ENCODE measurements at places on chromosomes 4 and X.

GRCh38 chr4:41746440-41747229 is 1.9 kb downstream of the PHOX2B start:
- no peak for DNase-seq

DNA sequence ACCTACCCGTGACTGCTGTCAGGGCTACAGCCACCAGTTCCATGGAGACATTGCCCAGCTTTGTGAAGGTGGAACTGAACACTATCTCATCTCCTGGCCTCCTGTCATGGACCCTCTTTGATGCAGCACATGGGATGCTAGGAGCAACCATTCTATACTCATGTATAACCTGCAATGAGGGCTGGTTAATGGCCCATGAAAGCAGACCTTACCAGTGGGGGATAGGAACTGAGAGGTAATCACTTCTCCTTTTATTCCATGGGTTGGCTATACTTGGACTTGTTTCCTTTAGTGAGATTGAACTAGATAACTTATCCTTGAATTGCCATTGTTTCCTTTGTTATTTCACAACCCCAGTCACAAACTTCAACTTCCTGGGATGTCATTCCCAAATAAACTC is 310.6 kb downstream of the BMPR1B start:
- DNase-seq, result no peak

DNA sequence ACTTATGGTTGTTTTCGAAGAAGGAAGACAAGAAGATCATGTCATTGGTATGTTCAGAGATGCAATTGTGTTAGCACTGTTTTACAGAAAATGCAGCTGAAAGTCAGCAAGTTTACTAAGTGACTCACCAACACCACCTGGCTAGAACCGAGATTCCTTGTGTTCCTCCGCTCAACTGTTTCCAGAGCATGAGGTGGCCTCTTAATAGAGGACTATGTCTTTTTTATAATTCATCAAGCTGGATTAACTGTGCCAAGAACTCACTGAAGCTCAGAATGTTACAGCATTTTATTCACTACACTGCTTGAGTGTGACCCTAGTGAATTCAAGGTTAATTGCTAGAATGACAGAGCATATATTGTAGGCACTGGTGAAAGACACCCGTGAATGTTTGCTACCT is 1573.5 kb upstream of the TENM3 start:
- DNase-seq, result no peak

- DNase-seq, result no peak
Measured at GRCh38 chrX:103782640-103783039, 6.0 kb downstream of the PLP1 start.

DNA sequence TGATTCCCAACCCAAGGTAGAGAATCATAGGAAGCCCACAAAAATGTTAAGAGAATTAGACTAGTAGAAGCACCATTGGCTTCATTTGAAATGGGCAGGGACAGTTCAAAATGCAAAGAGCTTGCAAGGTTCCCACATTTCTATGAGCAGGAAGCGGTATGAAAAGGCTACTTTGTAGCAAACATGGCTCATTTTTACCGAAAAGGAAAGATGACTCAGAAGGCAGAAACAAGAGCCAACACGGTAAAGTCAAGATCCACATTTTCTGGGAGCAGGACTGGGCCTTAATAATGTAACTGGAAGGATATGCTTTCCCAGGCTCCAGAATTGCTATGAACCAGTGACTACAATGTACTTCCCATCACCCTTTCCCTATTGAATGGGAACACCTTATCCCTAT is 89.5 kb downstream of the GLRA3 start:
- no peak for DNase-seq

- DNase-seq, result no peak
Measured at GRCh38 chrX:110924871-110925270, 129.3 kb upstream of the CHRDL1 start.

DNA sequence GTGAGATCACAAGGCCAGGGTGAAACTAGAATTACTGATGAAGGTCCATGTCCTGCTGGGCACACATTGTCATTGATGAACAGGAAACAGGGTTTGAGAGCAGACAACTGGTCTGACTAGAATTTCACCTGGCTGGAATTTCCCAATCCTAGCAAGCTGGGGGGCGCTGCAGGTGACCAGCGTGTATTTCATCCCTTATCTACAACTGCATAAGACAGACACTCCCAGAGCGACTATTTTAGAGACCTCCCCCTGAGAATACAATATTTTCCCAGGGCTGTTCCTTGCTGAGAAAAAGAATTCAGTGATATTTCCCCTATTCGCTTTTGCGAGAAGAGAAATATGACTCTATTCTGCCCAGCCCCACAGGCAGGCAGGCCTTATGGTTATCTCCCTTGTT is 432.6 kb upstream of the GALNT7 start:
- DNase-seq, result no peak

- no peak for DNase-seq
Measured at GRCh38 chr4:121397941-121398601, 17.3 kb upstream of the QRFPR start.

DNA sequence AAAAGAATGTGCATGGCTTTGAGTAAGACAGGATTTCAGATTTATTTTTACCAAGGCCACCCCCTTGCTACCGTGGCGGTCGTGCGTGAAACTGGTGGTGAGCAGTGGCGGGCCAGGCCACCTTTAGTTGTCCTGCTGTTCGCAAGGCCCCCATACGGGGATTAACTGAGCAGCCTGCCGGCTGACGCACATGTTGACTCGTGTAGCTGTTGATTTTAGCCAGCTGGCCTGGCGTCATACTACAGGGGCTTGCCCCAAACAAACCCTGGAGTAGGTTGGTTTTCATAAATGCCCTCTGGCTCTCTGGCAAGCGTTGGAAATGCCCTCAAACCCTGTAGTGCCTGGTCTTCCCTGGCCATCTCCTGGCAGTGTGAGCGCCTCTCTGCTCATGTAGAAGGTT is 28.4 kb downstream of the WFS1 start:
- no peak for DNase-seq

- no peak for DNase-seq
Measured at GRCh38 chrX:100931925-100932285, 3.2 kb upstream of the XKRX start.

DNA sequence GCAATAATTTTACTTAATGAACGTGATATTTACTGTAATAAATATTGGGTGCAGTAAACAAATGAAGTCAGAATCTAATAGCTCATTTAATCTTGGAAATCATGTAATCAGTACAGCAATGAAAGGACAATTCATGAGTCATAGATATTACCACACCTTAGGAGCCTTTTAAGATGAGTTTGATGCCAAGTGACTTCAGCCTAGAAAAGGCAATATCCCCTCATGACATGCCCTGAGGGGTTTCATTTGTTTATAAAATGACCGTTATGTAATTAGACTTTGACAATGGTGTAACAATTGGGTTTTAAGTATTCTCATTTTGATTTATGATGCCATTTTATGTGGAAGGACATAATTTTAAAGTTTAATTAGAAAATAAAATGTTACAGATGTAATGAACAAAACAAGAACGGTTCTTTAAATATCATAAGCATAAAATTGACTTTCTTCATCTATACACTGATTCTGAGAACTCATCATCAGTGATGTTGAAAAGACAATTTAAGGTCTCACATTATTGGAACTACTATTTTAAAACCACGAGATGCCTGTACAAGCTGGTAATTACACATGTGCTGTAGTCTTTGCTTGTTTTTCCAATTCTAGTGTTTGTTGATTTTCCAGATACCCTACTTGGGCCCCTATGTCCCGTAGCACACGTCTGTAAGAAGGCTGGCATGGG is 5.0 kb downstream of the FGF2 start:
- DNase-seq, result no peak

- no peak for DNase-seq
Measured at GRCh38 chr4:175309041-175309440, 390.9 kb downstream of the ADAM29 start.

- no peak for DNase-seq
Measured at GRCh38 chrX:30835373-30835772, 53.7 kb downstream of the TAB3 start.

GRCh38 chr4:91298156-91298700 is 1005.5 kb upstream of the GRID2 start:
- DNase-seq, result no peak

- no peak for DNase-seq
Measured at GRCh38 chrX:71606536-71607216, 11.6 kb downstream of the CXCR3 start.

GRCh38 chr4:53855581-53856250 is 208.7 kb downstream of the CHIC2 start:
- no peak for DNase-seq

DNA sequence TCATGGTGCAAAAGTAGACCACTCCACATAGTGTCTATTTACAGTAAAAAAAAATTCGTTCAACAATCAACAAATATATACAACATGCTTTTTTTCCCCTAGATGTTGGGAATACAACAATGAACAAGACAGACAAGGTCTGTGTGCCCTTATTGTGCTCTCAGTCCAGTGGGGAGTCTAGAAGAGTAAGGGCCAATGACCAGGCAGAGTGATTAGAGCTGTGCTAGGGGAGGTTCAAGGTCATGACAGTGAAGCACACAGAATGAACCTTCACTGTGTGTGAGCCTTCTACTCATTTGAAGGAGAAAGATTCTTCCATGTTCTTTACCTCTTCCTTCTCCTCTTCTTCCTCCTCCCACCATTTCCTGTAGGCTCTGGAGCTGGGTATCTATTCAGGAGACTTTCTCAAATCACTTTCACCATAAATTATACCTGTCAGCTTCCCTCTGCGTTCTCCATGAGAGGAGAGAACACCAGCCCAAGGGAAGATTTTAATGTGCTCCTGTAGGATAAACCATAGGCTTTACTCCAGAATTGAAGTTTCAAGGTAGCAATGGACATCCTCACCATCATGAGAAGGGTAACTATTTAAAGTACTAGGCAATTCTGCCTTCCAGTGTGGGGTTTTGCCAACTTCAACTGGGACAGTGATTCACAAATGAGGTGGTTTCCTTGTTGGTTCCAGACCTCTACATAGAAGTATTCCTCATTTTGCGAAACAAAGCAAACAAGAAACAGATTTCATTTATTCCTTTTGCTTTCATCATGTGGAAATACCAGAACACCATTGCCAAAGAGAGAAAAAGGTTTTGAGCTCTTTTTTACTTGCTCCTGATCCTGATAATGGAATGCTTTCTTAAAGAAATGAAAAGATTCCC is 246.9 kb upstream of the GPC4 start:
- no peak for DNase-seq

DNA sequence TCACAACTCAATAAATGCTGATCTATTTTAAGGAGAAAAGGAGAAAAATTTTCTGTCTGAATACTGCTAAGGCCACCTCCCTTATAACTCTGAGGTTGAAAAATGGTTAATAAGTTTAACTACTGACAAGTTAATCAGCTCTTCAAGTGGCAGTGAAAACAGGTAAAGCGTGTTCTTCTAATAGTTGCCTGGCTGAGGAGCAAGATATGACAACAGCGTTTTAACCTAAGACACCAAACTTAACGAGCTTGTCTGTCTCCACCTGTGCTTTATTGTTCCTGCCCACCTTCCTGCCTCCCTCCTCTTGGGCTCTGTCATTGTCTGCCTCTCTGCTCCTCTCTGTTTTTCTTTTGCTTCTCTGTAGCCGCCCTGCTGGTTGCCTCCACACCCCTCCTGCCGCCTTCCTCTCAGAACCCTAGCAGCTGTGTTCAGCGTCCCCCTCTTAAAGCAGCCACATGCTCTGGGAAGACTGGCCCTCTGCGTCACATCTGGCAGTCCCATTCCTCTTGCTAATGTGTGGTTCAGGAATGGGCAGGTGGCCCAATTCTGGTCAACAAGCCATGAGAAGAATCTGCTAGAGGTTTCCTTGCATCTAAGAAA is 4.3 kb upstream of the TSPAN5 start:
- DNase-seq, result no peak

DNA sequence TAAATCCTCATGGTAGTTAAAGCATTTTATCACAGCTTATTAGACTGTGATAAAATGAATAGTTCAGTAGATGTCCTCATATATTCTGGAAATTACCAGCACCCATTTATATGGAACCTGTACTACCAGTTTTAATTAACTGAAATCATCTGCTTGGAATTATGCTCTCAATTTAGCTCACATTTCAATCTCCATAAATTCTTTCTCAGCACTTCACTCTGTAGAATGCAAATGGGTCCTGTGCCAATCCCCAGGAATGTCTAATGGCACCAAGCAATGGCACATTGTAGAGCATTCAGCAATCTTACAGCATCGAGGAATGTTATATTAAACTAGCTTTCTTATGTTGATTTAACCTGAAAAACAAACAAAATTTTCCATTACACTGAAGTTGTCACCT is 355.1 kb downstream of the PDHA2 start:
- no peak for DNase-seq

GRCh38 chrX:117972711-117973109 is 143.9 kb downstream of the KLHL13 start:
- no peak for DNase-seq

DNA sequence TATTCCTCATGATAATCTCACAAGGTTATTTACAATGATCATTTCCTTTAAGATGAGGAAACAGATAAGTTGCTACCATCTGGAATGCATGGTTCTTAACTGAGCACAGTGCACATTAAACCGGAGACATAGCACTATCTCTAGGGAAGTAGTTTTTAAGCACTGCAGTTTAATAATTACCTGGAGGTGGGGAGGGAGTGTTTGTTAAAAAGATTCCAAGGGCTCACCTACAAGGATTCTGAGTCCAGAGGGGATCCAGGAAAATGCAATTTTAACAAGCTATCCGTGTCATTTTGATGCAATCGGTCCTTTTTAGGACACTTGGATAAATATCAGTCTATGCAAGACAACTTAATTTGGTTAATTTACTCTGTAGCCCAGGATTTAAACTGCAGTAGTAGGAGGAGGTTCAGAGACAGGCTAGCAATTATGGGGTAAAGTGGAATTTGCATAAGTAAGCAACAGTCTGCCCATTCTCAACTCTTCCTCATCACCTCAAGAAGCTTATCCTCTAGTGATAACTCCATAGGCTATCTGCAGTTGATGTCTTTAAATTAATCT is 2.8 kb upstream of the PDLIM5 start:
- DNase-seq, result no peak

- no peak for DNase-seq
Measured at GRCh38 chr4:31045724-31046318, 325.7 kb downstream of the PCDH7 start.

DNA sequence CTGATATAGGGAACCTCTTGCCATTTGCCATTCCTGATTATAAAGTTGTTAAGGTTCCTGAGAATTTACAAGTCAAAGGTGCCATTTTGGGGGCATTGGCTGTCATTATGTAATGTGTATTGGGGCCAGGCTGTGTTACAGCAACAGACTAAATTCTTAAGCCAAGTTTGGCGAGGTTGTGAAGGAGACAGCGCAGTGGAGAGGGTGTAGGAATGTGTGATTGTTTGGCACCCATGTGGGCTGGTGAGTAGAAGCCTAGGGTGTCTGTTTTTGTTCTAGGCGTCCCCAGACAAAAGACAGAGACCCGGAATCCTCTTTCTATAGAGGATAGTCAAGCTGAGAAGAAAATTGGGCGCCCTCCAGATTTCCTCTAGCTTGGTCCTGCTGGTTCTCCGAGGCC is 2535.3 kb downstream of the PCDH7 start:
- no peak for DNase-seq

All from effector CD8-positive, alpha-beta T cell (primary cell).